ENCODE measurements at places on chromosomes 11 and 22. TPM values are rescaled to one million over a fixed set of nuclear protein-coding genes. Genes with fewer than 3 reads are reported as not detected.

- DNase-seq = no peak
Measured at GRCh38 chr22:31451709-31452571, 37.7 kb downstream of the EIF4ENIF1 start.

- no peak for DNase-seq
Measured at GRCh38 chr11:119166368-119167076, 2.0 kb upstream of the NLRX1 start.

- DNase-seq = no peak
Measured at GRCh38 chr11:130397780-130398179, 30.6 kb downstream of the ADAMTS8 start.

DNA sequence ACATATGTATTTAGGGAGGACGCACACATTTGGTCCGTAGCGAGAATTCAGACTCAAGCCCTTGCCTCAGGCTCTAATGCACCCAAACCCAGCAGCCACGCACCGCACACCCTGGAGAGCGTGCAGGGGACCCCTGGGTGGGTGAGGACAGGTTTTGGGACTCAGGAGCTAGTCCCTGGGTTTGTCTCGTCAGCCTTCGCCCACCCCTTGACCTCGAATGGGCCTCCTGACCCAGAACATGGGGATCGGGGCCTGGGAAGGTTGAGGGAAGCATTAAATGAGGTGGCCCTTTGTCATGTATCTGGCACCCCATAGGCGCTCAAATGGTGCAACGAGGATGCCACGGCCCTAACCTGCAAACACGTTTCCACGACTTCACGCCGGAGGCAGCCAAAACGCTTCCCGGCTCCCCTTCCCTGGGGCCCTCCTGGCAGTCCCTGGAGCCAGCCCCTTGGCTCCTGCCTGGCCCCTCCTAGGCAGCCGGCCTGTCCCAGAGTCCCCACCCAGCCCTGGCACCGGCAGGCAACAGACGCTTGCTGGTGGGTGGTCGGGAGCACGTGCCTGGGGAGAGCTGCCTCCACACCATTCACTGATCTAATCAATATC is 5.5 kb upstream of the LINC01488 start:
- DNase-seq = no peak

DNA sequence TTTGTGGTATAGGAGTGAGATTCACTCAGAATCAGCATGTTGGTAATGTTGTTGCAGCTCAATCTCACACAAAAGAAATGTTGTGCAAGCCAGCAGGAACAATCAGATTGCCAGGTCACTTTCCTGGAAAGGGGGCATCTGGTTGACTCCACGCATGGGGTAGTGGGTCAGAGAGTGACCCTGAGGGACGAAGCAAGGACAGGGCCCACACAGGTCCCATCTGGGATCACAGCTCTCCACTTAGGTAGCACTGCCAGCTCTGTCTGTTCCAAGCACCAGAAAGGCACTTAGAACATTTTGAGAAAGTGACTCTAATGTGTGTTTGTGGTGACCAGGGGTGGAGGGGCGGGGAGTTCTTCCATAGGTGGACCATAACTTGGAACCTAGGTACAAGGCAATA is 109.5 kb downstream of the RASSF10 start:
- no peak for DNase-seq

DNA sequence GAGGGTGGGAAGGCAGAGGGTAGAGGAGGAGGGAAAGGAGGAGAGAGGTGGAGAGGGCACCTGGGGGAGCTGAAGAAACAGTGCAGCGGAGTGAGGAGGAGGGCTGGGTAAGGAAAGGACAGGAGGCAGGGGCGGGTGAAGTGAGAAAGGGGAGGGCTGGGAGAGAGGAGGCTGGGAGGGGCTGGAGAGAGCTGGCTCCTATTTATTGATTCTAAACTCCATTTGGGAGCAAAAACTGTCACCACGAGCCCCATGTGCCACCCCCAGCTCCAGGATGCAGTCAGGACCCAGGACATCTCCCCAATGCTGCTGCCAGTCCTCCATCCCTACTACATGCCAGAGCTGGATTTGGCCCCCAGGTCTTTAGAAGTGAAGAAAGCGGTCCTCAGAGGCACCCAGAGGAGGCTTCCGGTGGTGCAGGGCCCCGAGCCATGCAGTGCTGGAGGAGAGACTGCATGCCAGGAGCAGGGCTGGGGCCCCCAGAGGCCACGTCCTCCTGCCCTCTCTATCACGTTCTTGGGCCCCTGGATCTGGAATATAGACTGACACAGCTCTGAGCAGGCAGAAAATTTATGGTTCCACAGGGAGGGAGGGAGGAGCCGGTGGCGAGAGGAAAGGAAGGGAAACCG is 53.7 kb downstream of the SLC22A12 start:
- DNase-seq = no peak

GRCh38 chr11:103491777-103492176 is 382.6 kb downstream of the DYNC2H1 start:
- no peak for DNase-seq

GRCh38 chr11:47396049-47396320 is 12.4 kb upstream of the SLC39A13 start:
- DNase-seq = no peak

DNA sequence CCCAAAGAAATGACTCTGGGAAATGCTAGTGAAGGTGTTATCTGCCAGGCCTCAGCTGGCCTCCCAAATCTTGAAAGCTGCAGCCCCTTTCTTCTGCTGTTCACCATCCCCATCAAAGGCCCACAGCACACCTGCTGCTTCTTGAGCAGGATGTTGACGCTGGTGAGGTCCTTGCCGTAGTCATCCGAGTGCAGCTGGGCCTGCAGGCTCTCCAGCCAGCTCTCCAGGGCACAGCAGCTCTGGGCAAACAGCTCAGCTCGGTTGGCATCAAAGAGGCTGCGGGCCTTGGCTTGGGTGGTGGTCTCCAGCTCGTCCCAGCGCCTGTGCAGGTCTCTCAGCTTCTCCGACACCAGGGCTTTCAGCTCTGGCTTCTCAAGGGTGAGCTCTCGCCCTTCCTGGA is 18.5 kb upstream of the RBM4B start:
- DNase-seq = no peak

DNA sequence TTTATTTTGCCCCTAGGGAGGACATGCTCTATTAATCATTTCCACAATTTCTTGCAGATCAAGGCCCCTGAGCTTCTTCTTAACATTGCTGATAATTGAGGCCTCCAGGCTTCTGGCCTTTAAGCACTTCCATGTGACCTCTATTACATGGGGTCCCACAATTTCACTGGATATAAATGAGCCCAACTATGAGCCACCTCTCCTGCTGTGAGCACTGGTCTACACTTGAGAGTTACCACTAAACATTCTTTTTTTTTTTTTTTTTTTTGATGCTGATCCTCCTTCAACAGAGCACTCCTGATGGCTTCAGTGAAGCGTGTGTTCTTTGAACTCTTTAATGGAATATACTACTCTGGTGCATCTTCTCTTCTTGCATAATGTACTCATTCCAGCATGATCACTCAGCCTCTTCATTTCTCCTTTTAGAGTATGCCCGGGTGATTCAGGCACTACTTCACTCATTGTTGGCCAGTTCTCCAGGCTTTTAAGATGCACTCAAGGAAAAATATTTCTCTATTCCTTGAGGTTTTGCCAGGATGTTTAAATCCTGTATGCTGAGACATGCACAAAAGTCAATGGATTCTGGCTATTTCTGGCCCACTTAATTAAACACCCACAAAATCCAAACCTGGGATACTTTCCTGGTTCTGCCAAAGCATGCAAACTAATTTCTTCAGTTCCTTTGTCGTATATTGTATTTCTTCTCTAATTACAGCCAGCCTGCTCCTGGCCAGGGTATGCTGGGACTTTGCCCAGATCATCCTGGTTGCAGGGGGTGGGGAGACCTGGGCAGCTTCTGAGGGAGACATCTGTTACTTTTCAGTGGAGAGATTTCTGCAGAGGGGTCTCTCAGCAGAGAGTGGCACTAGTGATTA is 257.8 kb upstream of the LUZP2 start:
- DNase-seq = no peak

SMC1B gene
- total RNA-seq = not detected

- no peak for DNase-seq
Measured at GRCh38 chr11:121634273-121634672, 181.5 kb upstream of the SORL1-AS1 start.

FOSL1 gene
- total RNA-seq = 0.70 TPM

OR8D1 gene
- total RNA-seq = not detected

OR51B4 gene
- not detected for total RNA-seq

RAG1 gene
- 0.81 TPM for total RNA-seq

GRCh38 chr22:36369922-36370791 is 17.6 kb downstream of the MYH9 start:
- peak; percentile 64 for DNase-seq

LIN7C gene
- 14.9 TPM for total RNA-seq

MMP3 gene
- total RNA-seq = not detected

DNA sequence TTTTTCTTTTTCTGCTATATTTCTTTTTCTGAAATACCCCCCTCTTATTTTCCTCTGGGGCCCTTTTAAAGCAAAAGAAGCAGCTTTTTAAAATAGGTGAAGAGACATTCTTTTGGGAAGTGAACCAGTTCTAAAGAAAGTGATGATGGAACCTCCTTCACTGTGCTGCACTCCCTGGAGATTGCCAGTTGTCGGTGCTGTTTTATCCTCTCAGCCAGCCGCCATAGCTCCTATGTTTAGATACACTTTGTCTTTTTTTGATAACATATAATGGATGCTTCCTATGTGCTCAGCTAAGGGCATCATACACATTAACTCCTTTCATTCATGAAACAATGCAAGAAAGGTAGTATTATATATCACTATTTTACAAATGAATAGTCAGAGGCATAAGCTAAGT is 14.0 kb downstream of the CFAP300 start:
- no peak for DNase-seq

ARHGAP8 gene
- total RNA-seq = not detected

DNA sequence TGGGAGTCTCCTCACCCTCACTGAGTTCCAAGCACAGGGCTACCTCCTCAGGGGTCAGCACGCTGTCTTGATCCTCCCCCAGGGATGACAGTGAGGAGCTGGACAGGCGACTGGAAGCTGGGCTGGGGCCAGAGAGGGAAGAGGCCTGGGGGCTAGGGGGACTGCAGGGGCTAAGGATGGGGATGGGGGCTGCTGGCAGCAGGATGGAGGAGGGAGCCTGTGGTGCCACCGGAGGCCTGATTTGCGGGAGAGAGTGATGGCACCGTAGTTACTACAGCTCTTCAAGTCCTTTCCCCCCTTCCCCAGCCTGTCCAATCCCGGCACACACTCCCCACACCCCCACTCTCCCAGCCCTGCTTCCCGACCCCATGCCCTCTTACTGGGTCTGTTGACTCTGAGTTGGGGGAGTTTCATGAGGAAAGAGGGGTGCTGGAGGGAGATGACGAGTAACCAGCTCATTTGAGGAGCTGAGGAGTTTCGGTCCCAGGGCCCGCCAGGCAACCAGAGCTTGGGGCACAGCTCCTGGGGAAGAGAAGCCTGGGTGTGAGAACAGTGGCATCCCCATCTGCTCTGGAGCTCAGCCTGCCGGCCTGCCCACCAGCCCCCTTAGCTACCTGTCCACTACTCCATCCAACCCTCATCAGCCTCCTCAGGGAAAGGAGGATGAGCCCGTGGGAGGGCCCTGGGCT is 10.5 kb downstream of the ROBO4 start:
- DNase-seq = no peak

GRCh38 chr11:2380807-2381350 is 3.8 kb downstream of the CD81 start:
- peak; percentile 89 for DNase-seq

SLN gene
- 24.8 TPM for total RNA-seq

GRCh38 chr11:65166893-65167292 is 3.1 kb upstream of the SPDYC start:
- no peak for DNase-seq

GRCh38 chr11:27002838-27003237 is 8.9 kb downstream of the FIBIN start:
- no peak for DNase-seq

FXYD6 gene
- 34.6 TPM for total RNA-seq

- DNase-seq = peak; percentile 35
Measured at GRCh38 chr22:19871023-19871844, 16.6 kb upstream of the GNB1L start.

KIRREL3 gene
- total RNA-seq = 0.08 TPM

DNA sequence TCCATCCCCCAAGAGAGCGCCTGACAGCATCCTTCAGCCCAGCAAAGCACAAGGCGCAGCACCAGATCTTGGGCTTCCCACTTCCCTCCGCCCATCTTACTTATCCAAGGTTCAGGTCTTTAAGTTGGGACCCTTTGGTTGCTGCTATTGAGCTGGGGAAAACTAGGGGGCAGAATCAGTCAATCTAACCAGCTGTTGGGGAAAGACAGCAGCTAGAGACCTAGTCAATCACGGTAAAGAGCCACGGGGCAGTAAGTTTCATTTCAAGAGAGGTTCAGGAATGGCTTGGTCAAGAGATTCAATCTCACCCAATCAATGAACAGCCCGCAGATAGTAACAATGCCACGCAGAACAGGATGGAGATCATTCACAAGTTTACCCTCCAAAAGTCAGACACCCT is 1.7 kb downstream of the ABTB2 start:
- DNase-seq = no peak

MIAT gene
- 0.48 TPM for total RNA-seq

CENPM gene
- total RNA-seq = 0.59 TPM

GRCh38 chr11:110519796-110520195 is 90.0 kb downstream of the FDX1 start:
- DNase-seq = no peak

DNA sequence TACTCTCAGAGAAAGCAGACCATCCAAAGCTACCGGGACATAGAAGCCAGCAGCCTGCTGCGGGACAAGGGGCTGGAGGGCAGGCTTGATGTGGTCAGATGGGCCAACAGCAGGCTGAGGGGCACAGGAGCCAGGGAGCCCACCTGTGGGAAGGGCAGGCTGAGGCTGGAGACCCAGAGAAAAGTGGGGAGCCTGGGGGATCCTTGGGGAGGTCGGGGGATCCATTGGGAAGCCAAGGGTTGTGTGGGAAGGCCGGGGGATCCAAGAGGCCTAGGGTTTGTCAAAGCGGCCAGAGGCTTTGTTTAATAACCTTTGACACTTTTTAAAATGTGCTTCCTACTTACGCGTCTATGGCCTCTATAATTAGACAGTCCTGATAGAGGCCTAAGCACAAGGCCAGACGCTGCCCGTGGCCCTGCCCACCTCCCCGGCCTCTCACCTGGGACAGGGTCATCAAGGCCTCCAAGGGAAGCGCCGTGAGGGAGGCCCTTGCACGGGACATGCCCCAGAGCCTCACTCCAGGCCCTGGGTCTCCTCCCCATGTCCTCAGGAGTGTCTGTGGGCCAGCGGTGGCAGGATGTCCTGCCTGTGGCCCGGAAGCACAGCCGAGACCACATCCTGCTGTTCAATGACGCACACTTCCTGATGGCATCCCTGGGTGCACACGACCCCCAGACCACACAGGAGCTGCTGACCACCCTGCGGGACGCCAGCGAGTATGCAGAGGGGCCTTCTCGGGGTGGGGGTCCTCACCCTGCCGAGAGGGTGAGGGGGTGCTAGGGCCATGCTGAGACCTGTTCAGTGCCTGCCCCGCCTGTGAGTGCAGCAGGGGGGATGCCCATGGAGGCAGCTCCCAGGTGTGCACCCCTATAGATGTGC is 8.6 kb upstream of the GTSE1 start:
- peak; percentile 68 for DNase-seq

POU2AF2 gene
- not detected for total RNA-seq

DNA sequence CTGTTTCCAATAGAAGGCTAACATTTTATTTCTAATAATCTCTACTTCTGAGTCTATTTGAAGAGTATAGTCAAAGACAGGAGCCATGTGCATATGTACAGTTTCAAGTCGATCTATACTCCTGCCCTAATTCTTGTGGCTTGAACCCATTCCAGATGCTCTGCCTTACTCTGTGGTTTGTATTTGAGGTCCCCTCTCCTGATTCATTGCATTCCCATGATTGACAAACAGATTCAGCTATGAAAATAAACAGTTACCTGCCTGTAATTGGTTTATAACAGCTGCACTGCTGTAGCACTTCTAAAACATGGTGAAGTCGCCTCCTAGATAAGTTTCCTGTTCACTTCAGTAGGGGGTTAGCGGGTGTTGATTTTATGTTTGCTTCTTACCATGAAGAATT is 138.7 kb downstream of the SOX6 start:
- no peak for DNase-seq
